ENCODE measurements at places on chromosomes 4 and X.

- no peak for DNase-seq
Observed at GRCh38 chr4:3217266-3217665, 31.7 kb upstream of the MSANTD1 start.

GRCh38 chrX:13387666-13388494 is 68.0 kb upstream of the ATXN3L start:
- no peak for DNase-seq

- DNase-seq: no peak
Observed at GRCh38 chr4:165537028-165537648, 158.3 kb downstream of the CPE start.

DNA sequence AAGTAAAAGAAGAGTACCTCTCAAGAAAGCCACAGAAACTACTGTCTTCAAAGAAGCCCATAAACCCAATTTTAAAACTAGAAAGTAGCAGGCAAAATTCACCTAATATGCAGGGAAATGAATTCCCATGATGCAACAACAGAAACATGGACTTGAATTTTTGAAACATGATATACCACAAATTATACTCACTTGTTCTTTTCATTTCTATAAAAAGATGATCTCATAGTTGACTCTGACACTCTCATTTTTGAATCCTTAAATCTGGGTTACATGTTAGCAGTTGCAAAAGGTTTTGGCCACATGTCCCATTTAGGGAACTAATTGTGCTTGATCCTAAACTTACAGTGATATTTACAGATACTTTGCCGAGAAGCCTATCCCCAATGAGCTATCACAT is 1130.8 kb downstream of the FAT4 start:
- no peak for DNase-seq

DNA sequence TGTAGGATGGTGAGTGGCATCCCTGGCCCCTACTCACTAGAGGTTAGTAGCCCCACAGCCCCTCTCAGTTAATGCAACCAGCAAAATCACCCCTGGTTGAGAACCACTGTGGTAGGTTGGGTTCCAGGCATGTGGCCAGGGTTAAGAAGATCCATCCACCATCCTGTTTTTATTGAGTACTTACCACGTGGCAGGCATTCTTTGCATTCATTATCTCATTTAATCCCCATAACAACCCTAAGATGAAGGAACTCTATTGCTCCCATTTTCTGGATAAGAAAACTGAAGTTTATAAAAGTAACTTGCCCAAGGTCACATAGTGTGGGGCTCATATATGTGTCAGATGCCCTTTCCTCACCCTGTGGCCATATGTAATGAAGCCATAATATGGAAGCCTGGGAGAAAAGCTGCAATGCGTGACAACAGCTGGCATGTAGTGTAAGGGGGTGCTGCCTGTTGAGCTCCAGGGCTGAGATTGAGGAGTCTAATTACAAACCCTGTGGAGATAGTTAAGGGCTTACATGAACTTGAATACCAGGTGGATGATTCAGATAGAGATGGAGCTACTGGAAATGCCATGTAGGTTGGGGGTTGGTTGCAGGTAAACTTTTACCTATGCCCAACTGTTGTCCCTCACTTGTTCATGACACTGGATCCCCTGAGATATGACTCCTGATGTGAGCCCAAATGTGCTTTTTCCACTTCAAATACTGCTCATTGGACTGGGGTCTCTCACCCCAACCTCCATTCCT is 100.2 kb upstream of the PGRMC2 start:
- no peak for DNase-seq

- no peak for DNase-seq
Observed at GRCh38 chrX:53125506-53125905, 31.6 kb downstream of the KANTR start.

DNA sequence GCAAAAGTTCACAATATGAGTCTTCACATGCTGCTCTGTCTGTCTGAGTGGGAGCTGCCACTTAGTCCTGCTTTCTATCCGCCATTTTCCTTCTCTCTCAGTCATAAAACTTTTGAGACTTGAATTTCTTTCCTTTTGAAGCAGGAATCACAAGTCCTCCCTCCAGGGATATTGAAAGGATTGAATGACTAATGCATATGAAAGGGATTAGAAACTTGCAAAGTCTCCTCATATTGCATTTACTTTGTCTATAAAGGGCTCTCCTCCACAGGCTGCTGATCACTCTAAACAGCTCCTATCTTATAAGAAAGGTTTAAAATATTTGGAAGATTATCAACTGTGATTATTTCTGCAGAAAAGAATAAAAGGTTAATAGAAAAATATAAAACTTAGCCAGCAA is 879.1 kb downstream of the ARAP2 start:
- no peak for DNase-seq

DNA sequence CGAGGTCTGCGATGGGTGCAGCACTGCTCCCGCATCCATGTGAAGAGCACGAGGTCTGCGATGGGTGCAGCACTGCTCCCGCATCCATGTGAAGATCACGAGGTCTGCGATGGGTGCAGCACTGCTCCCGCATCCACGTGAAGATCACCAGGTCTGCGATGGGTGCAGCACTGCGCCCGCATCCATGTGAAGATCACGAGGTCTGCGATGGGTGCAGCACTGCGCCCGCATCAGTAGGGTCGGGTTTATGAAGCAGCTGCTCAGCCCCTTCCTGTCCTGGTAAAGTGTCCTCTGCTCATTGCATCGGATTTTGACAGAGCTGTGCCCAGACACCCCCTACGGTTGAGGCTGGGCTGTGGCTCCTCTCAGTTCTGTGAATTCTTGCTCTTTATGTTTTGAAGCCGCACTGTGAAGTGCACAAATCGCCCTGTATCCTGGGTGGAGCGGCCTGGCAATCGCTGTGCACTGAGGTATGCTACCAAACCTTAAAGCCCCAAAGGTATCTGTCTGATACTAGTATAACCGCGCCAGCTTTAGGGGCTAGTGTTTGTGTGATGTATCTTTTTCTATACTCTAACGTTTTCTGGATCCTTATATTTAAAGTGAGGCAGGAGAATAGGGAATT is 98.7 kb downstream of the CPZ start:
- no peak for DNase-seq

DNA sequence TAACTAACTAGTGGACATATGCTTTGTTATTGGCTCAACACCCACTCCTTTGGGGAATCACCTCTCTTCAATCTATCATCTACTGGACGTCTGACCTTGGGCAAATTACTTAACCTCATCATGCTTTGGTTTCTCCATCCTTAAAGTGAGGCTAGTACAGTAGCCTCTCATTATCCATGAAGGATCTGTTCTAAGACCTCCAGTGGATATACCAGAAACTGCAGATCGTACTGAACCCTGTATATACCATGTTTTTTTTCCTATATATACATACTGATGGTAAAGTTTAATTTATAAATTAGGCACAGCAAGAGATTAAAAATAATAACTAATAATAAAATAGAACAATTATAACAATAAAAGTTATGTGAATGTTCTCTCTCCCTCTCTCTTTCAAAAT is 56.2 kb downstream of the HMGB3 start:
- no peak for DNase-seq

DNA sequence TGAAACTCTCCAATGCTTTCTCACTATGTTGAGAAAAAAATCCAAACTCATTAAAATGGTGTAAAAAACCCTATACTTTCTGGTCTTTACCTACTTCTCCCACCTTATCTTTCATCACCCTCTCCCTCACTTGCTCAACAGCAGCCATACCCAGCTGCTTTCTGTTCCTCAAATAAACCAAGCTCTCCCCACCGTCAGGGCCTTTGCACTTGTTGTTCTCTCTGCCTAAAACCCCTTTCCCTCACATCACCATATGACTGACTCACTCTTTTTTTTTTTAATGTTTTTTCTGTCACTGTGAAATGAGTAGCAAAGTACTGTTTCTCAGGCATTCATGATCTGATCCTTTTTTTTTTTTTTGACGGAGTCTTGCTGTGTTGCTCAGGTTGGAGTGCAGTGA is 122.3 kb upstream of the TMEM164 start:
- DNase-seq: no peak

- no peak for DNase-seq
Observed at GRCh38 chr4:56222514-56222913, 164.8 kb downstream of the AASDH start.

GRCh38 chr4:140724760-140725159 is 31.4 kb downstream of the TBC1D9 start:
- no peak for DNase-seq

GRCh38 chrX:26262121-26262523 is 46.2 kb downstream of the MAGEB5 start:
- DNase-seq: no peak

DNA sequence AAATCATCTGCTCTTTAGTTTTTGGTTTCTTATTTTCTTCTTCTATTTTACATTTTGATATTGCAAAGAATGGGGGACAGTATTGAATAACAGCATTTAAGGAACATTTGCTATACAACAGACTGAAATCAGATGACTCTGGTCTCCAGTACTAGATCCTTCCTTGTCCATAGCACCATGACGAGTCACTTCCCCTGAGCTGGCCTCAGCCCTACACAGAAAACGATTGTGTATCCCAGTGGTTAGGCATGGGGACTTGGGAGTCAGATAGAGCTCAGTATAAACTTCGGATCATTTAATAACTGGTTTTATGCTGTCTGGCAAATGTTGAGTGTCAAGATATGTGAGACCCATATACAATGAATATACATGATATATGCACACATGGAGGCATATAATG is 44.7 kb upstream of the BEX4 start:
- no peak for DNase-seq

DNA sequence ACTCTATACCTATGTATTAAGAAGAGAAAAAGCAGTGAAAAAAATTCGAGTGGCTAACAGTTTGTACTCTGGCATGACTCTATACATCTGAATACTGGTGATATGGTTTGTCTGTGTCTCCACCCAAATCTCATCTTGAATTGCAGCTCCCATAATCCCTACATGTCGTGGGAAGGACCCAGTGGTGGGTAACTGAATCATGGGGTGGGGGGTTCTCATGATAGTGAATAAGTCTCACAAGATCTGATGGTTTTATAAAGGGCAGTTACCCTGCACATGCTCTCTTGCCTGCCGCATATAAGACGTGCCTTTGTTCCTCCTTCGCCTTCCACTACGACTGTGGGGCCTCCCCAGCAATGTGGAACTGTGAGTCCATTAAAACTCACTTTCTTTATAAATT is 70.4 kb downstream of the LRBA start:
- DNase-seq: no peak

- no peak for DNase-seq
Observed at GRCh38 chrX:87900320-87900908, 382.8 kb downstream of the KLHL4 start.

GRCh38 chr4:74632634-74633033 is 161.7 kb downstream of the BTC start:
- no peak for DNase-seq

- DNase-seq: no peak
Observed at GRCh38 chr4:73410916-73411730, 7.0 kb downstream of the ALB start.

GRCh38 chr4:97942951-97943350 is 200.3 kb downstream of the STPG2 start:
- no peak for DNase-seq

DNA sequence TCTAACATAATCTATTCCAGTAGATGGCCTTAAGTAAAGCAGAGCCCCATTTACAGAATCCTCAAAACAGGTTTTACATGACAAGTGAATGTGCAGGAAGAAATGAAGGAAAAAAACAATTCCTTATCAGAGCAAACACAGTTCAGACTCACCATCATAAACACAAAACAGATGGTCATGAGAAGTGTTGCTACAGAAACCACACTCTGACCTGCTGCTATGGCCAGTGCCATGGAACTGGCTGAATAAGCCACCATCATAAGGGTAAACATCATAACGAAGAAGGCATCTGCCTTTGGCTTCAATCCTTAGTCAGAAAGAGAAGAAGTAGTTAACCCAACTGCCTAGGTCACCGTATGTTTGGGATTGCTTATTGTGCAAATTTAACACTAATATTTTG is 61.1 kb downstream of the ABCG2 start:
- no peak for DNase-seq

DNA sequence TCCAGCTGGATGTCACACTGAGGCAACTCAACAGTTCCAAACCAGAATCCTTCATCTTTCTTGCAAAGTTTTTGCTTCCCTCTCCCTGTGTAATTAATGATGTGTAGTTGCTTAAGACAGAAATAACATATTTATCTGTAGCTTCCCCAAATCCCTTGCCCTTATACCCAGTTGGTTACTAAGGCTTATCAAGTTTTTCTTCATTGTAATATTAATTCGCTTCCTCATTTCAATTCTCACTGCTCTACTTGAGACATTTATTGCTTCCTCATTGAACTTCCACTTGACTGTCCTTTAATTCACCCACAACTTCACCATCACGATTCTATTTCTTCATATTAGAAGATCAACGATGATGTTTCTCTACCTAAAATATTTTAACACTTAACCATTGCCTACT is 386.6 kb upstream of the CPEB2 start:
- DNase-seq: no peak

GRCh38 chrX:68897118-68897945 is 68.5 kb downstream of the EFNB1 start:
- no peak for DNase-seq

DNA sequence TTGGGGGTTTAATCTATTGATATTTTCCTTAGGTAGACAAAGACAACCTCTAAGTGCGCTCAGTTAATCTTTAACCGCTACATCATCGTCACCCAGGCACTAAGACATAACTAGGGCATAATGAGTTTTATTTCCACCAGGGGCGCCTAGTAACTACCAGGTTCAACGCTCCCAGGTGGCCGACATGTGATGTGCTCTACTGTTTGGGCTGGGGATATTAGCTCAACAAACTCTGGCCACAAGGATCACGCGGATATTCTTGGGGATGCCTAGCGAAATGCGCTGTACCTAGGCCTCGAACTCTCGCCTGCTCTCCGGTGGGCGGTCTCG is 915 bp upstream of the RAB33B start:
- peak; percentile 13 for DNase-seq

DNA sequence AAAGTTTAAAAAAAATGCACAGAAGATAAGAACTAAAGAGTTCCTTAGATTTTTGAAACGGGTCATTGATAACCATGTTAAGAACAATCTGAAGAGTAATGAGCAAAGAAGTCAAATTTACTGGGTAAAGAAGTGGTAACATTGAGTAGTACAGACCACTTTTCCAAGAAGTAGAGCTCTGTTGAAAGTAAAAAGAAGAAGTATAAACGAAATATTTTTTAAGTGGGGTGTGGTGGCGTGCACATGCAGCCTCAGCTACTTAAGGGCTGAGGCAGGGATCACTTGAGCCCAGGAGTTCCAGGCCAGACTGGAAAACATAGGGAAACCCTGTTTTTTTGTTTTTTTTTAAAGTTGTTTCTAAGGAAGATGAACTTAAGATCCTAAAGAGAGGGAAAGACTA is 68.5 kb downstream of the UBA6 start:
- DNase-seq: no peak

- no peak for DNase-seq
Observed at GRCh38 chr4:5024673-5025072, 5.4 kb upstream of the CYTL1 start.

GRCh38 chr4:23388699-23389395 is 501.0 kb downstream of the PPARGC1A start:
- no peak for DNase-seq

All from stimulated activated CD4-positive, alpha-beta T cell treated with anti-CD3 and anti-CD28 coated beads, Interleukin-1b, Interleukin-23, amount 100 ng/mL, for 1 hour (primary cell).